ENCODE measurements at places on chromosomes 12 and 14.

DNA sequence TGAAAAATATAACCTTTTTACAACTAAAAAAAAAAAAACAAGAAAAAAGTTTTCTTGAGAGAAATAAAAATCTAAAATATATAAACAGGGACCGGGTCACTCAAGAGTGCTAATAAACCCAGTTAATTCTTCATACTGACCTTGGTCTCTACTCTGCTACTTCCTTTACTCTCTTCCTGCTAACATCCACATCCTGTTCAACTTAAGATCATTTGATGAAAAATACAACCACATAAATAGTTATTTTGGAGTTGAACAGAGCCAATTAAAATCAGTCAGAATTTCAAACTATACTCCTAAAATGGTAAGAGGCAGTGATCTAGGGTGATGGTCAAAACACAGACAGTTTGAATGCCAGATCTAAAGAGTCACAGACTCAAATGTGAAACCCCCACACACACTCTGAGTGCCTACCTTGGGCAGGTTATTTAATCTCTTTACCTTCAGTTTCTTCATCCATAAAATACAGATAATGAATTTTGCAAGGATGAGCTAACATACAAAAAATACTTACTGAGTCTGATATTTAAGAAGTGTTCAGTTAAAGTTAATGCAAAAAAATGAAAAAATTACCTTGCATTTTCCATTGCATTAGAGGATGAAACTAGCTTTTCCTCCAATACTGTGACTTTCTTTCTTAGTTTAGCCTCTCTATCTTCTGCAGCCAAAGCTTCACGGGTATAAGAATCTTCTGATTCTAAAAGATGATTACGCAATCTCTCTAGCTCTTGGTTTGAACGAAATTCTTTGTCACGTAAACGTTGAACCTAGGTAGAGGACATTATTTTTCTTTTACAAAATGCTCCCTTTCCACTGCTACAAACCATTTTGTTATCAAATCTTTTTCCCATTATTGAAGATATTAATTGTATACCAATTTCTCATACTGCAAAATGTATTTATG, 40.9 kb downstream of the TRIP11 start:
- DNase-seq = no peak

GRCh38 chr12:103422746-103423515, 72.8 kb downstream of the C12orf42 start:
- DNase-seq = no peak

DNA sequence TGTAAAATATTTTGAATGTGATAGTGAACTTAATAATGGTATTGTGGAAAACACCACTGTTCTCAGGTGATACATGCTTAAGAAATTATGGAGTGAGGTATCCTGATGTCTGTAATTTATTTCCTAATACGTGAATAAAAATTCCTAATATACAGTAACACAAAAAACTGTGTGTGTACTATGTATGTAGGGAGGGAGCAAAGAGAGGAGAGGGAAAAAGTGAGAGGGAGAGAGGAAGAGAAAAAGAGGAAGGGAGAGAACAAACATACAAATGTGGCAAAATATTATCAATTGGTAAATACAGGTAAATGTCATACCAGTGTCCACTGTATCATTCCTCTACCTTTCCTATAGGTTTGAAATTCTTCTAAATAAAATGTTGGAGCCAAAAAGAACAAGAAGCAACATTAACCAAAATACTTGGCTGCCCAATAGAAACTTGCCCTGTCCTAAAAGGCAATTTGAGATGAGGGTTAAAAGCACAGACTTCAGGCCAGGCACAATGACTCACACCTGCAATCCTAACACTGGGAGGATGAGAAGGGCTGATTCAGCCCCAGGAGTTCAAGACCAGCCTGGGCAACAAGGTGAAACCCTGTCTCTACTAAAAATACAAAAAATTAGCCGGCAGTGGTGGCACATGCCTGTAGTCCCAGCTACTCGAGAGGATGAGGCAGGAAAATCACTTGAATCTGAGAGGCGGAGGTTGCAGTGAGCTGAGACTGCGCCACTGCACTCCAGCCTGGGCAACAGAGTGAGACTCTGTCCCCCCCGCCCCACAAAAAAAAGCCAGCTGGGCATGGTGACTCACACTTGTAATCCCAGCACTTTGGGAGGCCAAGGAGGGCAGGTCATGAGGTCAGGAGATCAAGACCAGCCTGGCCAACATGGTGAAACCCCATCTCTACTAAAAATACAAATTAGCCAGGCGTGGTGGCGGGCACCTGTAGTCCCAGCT, 14.5 kb downstream of the R3HDM2 start:
- DNase-seq = no peak

GRCh38 chr14:22508150-22508457, 80.9 kb downstream of the DAD1 start:
- DNase-seq = no peak

DNA sequence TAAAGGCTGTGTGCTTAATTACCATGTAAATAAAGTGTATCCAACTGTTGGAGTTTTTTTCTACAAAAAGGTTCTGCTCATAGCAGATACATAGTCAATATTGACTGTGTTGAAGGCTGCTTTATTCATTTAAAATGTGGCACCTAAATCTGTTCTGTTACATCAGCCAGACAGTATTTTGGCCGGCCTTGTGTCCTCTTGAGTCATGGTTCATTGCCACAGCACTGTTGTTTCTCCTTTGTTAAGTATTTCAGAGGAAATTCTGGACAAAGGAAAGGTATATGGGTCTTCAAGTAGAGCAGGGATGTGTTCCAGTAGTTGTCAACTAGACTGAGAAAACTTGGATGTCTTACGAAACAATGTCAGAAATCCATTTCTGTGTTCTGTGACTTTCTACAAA, 95.5 kb downstream of the SLC38A6 start:
- no peak for DNase-seq

- DNase-seq = no peak
These were observed 11.3 kb downstream of the VASH1 start for GRCh38 chr14:76772300-76773187.

DNA sequence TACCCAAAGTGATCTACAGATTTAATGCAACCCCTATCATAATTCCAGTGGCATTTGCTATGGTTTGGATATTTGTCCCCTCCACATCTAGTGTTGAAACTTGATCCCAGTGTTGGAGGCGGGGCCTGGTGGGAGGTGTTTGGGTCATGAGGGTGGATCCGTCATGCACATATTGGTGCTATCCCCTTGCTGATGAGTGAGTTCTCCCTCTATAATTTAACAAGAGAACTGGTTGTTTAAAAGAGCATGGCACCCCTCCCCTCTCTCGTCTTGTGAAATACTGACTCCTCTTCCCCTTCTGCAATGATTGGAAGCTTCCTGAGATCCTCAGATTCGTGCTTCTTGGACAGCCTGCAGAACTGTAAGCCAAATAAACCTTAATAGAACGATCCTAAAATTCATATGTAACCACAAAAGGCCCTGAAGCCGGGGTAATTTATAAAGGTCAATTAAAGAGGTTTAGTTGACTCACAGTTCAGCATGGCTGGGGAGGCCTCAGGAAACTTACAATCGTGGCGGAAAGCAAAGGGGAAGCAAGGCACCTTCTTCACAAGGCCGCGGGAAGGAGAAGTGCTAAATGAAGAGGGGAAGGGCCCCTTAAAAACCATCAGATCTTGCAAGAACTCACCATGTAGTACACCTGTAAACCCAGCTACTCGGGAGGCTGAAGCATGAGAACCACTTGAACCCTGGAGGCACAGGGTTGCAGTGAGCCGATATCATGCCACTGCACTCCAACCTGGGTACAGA, 41.2 kb downstream of the SLC39A9 start:
- DNase-seq = no peak

DNA sequence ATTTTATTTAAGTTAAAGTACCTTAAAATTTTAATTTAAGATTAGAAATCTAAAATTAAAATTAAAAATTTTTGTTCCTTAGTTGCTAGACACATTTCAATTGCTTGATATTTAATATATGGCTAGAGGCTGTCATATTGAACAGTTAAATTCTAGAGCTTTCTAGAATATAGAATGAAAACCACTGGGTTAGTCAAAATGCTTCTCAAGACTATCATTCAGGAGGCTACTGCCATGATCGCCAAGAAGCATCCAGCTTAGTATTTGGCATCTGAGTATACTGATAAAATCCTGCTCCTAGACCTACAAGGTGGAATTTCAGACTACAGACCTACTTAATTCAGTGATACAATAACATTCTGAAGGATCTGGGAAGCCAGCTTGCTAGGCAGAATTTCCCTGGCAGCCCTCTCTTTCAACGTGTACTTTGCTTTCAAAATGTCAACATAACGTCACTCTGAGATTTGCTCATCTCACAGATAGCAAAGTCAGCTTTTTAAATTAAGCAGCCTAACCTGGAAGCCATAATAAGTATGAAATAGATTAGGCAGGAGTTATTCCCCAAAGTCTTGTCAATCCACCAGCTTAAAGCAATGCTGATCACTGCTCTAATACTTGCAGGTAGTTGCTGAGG, 525.8 kb downstream of the FSCB start:
- no peak for DNase-seq

DNA sequence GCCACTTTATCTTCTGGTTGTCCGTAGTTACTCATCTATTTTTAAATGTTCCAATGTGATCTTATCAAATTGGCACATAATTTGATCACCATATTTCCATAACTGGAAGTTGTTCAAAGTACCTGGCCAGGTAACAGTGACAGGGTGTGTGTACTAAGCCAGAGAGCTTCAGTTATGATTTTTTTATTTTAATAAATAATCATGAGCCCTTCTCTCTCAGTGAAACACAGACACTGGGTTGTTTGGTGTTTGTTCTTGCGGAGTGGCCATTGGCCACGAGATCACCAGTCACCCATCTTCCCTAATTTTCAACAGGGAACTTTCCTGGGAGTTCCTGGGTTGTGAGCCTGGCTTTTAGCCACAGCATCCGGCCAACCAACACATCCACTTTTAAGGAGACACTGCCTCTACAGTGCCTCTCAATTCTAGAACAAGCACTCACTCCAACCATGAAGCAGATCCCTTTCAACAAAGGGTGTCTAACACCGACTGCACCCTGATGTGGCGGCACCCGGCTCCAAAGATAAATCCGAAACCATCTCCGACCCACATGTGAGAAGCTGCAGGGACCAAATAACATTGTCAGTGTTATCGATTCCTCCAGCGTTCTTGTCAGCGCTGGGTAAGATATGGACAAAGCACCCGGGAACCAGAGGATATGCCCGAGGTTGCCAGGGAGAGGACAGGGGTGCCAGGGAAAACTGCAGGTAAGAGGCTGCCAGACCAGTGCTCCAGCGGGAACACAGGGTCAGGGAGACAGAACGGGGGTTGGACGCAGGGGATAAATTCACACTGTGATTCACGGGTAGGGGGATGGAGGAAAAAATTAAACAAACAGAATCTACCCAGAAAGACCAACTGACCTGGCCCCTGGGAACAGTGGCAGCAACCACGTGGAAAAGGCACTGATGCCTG, 49.9 kb downstream of the FOXN3 start:
- no peak for DNase-seq

- DNase-seq = peak; percentile 34
These were observed 102.8 kb upstream of the BCAT1 start for GRCh38 chr12:25051656-25052195.

DNA sequence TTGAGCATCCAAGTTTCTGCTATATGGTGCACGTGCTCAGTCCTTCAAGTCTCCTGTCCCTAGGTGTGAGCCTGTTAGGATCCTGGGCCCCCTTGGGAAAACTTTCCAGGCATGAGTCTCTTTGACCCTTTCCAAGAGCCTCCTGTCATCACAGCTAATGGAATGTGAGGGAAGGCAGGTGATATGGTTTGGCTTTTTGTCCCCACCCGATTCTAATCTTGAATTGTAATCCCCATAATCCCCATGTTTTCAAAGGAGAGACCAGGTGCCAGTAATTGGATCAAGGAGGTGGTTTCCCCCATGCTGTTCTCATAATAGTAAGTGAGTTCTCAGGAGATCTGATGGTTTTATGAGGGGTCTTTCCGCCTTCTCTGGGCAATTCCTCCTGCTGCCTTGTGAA, 265.5 kb downstream of the ATP23 start:
- DNase-seq = no peak

GRCh38 chr12:69476276-69477017, 6.3 kb downstream of the FRS2 start:
- no peak for DNase-seq

DNA sequence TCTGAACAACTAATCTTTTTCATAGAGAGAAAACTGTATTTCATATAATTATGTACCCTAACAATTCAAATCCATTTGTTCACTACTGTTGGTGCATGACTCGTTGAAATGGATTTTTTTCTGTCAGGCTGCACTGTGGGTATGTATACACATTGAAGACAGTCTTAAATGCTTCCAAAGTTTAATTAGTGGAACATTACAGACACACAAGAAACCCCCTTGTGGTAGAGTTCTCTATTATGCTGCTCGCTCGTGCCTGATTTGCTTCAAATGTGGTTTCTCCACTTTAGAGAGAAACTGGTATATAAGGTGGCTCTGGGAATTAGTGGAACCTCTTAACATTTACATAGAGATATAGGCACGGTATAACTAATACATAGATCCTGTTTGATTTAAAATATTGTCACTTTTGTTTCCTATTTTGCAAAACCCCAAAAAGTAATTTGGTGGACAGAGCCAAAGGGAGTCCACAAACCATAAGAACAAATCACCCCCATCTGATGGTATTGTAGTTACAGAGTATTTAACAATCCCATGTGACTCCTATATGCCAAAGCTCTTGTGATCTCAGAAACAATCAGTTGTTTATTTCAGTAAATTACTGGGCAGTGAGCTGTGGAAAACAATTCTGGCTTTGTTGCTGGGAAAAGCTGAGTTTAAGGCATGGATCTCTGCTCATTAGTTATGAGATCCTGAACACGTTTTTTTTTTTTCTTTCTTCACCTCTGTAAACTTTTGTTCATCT, 159.5 kb downstream of the BRMS1L start:
- no peak for DNase-seq

DNA sequence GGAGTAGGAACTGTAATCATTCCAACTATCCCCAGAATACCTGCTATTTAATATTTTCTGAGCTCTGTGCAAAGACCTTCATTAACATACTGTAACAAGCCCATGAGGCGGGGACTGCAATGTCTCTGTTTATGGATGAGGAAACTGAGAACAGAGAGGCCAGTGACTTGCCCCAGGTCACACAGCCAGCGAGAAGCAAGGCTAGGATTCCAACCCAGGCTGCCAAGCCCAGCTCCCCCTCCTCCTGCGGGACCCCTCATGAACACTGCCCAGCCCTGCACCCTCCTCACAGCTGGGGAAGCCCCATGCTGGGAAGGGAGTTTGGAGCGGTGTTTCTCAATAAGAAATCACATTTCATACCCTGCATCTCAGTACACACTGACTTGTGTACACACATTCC, 10.9 kb downstream of the HVCN1 start:
- DNase-seq = no peak

DNA sequence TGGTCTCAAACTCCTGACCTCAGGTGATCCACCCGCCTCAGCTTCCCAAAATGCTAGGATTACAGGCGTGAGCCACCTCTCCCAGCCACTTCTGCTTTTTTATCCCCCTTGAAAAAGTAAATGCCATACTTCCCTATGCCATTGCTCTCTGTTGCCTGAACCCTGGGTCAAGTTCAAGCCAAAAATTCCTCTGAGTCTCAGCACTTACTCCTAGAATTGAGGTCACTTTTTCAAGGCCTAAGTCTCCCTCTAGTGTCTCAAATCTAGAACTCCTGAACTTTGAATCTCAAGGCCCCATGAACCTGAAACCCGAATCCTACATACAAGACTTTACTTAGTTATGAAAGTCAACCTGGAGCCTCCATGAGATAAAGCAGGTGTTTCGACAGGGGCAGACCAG, 1.4 kb upstream of the APOBEC1 start:
- DNase-seq = no peak

- DNase-seq = no peak
These were observed 976 bp downstream of the PEX5 start for GRCh38 chr12:7190268-7191055.

Measured in activated T-cell treated with anti-CD3 and anti-CD28 coated beads, Interleukin-2, amount 50 U/mL, for 4 hours (primary cell).